ENCODE measurements at places on chromosomes 2 and 18.

DNA sequence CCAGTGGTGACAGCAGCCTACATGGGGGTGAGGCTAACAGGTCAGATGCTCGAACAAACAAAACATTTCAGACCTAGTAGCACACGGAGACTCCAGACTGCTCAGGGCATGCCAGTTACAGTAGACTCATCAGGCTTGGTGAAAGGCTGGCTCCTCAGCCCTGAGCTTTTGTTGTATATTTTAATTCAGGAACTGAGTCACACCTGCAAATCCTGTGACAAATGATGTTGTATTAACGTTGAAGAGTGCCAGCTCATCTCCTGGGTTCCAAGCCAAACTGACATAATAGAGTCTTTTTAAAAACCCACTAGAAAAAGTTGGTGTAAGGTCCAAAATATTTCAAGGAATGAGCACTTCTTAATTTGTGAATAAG is 65.3 kb downstream of the C1D start:
- no peak for DNase-seq

DNA sequence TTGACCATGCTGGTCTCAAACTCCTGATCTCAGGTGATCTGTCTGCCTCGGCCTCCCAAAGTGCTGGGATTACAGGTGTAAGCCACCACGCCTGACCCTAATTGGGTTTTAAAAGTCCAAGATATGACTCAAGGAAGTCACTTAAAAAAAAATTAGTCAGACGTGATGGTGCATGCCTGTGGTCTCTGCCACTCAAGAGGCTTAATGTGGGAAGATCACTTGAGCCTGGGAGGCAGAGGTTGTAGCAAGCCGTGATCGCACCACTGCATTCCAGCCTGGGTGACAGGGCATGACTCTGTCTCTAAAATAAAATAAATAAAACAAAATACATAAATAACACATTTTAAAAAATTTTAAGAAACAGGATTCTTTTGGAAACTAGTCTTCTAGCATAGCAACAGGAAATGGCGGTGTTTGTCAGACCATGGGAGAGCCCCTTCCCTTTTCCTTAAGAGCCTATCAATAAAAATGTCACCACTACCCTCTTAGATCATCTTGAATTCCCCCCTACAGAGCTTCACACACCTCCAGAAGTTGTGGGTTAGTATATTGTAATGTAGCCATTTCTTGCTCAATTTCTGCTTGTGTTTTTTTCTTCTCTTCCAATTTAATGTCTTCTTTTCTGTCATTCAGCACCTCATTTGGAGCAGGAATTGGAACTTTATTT is 20.1 kb downstream of the SFT2D3 start:
- DNase-seq = no peak

DNA sequence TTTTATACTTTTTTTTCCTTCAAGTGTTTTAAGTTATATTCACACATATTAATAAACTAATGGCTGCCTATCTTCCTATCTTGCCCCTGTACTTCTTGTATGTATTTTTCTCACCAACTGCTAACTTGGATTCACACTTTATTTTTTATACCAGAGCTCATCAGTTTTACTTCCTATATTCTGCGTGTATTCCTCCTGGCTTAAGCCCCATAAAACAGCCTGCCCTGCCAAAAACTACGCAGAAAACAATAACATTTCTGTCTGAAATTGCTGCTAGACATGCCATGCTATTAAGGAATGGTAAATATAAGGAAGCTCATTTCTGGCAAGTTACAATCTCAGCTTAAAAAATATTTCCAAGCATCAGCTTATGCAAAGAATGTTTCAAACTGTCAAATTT is 172.3 kb downstream of the UBE2E3 start:
- no peak for DNase-seq

- no peak for DNase-seq
Observed at GRCh38 chr2:121099329-121100290, 185.4 kb downstream of the TFCP2L1 start.

- DNase-seq = no peak
Observed at GRCh38 chr2:201890453-201890852, 84.1 kb downstream of the CDK15 start.

DNA sequence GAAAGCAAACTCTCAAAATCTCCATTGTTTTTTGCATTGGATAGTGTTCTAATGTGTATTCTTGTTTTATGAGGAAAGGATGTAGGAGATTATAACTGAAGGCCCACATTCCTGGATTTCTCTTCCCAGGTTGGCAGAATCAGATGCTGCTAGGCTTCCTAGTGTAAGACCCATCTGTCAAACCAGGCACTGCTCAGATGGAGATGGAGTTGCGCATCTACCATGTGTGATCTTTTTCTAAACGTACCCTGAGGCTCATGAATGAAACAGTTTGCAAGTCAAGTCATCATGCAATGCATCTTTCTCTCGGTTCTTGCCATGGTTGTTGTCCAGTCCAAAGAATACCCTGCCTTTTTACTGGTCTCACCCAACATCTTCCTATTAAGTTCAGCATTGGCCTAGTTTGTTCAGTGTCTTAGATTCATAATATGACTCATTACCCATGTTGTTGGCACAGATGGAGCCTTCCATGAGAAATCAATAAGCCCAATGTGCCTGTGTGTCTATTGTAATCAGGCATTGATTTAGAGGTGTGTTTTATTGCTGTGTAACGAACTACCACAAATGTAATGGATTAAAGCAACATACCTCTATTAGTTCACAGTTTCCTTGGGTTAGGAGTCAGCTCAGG is 127.4 kb downstream of the NYAP2 start:
- no peak for DNase-seq

- DNase-seq = no peak
Observed at GRCh38 chr18:74896390-74896991, 298.8 kb downstream of the ZNF407 start.

DNA sequence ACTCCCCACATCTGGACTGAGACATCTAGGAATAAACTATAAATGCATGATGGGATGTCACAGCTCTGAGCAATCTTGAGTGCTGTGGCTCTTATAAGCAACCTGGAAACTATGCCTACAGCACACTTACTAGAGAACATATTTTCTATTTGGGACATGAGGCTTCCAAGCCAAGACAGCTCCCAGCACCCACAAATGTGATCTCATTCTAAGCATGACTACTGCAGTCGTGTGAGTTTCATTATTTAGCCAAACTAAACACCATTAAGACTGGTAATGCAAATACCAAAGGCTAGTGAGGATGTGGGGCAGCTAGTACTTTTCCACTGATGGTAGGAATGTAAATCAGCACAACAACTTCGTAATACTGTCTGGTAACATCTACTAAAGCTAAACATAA is 72.5 kb downstream of the RTTN start:
- no peak for DNase-seq

DNA sequence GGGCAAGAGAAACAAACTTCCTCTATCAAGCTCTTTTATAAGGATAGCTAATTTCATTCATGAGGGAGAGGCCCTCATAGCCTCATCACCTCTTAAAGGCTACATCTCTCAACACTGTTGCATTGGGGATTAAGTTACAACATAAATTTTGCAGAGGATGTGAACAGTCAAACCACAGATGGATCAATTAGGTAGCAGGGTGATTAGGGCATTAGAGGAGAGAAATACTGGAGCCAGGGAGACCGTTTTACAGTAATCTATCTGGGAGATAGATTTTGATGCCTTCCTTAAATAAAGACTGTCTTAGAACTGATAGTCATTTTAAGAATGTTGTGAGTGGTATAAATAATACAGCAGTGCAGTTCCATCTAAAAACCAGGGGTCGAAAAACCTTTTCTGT is 258.9 kb downstream of the DCC start:
- DNase-seq = no peak

DNA sequence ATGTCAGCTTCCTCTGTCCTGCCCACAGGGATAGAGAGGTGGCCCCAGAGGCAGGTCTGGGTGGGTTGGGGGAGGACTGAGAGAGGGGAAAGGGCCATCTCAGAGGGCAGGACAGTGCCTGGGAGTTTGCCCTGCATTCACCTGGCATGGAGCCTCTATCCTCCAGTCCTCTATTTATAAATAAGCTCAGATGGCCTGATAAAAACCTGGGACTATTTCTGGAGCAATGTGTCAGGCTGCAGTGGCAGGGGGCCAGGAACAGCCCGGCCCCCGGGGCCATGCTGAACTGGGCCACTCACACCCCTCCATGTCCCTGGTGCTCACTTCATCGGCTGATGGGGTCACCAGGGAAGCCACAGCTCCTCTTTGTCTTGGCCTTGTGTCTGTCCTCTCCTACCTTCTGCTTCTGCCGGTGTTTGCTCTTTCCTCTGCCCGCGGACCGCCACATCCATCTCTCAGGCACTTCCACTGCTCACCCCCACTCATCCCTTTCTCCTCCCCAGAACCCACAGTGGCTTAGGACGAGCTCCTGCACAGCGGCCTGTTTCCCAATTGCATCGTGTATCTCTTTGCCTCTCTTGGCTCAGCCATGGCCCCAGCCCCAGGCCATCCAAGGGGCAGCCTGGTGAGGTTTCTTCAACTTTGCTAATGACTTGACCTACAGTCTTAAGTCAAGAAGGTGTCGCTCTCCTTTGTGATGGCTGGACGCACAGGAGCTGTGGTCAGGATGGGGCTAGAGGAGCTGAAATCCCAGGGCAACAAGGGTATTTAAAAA is 38.8 kb downstream of the SCTR start:
- no peak for DNase-seq

DNA sequence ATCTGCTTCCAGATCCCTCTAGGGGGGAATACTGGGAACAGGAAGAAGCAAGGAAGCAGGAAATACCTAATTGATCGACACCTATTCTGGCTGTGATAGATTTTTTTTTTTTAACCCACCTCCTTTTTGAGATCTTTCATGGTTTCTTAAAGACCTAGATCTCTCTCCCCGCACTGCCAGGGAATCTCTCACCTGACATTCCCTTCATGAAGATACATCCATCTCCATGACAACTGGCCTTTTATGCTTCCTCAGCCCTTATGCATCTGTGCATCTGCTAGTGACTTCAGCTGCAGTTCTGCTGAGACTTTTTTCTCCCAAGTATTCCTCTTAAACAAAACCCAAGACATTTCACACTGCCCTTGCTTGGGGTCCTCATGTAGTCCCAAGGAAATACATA is 21.1 kb upstream of the CPO start:
- no peak for DNase-seq

DNA sequence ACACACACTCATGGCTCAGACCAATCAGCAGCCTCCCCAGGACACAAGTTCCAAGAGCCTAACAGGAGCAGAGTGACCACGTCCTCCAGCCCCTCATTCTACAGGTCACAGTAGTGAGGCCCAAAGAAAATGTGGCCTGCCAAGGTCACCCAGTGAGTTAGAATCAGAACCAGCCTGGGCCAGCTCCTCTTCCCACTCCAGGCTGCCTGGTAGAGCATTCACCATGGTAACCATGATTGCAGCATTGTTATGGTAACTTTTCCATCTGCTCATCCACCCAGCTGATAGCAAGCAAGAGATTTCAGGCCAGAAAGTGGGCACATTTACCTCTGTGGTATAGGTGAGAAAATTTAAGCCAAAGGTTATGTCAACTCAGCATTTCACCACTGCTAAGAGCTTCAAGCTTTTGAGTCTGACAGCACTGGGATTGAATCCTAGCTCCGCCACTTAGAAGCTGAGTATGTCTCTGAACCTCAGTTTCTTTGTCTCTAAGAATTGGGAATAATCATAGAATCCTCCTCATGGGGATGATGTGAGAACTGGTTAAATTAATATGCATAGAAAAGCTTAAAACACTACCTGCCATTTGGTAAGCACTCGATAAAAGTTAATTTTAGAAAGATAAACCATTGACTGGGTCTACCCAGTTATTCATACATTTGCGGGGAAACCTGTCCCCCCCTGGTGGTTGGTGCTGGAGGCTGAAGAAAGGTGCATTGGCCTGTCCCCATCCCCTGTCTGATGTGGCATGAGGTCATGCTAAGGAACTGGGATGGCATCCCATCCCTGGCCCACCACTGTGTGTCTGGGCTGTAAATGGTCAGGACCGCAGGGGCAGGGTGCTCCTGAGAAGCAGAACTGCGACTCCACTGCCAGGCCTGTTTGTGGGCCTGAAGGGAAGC is 181.5 kb downstream of the KLHL29 start:
- DNase-seq = no peak

GRCh38 chr2:203775684-203776083 is 69.2 kb downstream of the CD28 start:
- no peak for DNase-seq

DNA sequence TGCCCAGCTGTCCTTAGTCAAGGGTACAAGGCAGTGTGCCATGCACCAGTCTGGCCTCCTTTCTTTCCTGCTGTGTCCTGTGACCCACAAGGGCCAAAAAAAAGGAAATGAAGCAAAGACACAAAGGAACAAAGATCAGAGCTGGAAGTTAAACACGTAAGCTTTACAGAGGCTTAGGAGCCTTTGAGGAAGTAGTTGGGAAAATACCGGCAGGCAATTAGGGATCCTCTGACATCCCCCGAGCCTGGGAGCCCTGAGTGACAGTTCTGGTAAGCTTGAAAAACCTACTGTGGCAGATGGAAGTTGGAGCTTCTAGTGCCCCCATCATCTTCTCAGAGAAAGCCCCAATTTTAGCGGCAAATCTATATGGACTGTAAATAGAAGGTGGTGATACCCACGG is 78.5 kb downstream of the SPRED2 start:
- DNase-seq = no peak

DNA sequence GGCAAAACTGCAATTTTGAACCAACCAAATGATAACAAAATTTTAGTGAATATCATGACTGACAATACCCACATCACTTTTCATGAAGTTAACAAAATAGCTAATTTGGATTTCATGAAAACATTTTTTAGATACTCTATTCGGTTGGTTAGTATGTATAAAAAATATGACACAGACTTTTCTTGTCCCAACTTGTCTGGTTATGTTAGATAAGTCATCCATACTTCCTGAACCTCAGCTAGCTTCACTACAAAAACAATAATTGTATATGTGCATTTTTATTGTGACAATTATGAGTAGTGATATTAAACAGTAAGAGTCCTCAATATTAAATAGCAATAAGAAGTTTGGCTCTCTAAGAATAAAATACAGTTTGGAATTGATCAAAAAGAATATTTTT is 408.1 kb upstream of the DSEL start:
- no peak for DNase-seq

Data from activated T-helper 1 cell treated with anti-CD3 and anti-CD28 coated beads, Interleukin-2, amount 50 U/mL, for 16 hours (primary cell).